Pulmonary artery endothelial cell (primary cell): ENCODE measurements at places on chromosomes 16 and 17.
A peak's percentile ranks its signal among the peaks of the same experiment; 100 is the strongest.

DNA sequence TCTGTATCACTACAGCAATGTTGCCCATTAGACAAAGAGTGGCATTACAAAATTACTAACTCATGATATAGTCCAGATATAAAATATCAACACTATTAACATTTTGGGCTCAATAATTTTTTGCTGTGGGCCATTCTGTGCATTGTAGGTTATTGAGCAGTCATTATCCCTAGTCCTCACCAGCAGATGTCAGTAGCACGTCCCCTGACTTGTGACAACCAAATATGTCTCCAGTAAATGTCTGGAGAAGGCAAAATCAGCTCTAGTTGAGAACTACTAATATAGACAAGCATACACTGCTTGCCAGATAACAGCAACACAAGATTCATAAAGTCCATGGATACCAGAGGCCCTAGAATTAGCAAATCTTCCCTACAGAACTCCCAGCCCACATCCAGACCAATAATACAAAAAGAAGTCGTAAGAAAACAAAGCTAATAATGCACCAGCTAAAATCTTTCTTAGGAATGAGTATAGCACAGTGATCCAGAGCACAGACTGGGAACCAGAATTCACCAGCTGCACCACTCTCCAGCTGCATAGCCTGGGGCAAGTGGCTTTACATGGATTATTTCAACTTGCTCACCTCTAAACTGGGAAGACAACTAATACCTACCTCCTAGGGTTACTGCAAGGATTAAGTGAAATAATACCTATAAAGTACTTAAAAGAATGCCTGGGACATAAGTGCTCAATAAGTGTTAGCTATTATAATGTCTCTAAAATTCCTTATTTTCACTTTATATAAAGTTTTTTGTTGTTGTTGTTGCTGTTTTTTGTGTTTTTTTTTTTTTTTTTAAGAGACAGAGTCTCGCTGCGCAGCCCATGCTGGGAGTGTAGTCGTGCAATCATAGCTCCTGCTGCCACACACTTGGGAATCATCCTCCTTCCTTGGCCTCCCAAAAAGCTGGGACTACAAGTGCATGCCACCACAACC is 23.7 kb downstream of the HELZ start:
- DNase-seq: peak; percentile 15

DNA sequence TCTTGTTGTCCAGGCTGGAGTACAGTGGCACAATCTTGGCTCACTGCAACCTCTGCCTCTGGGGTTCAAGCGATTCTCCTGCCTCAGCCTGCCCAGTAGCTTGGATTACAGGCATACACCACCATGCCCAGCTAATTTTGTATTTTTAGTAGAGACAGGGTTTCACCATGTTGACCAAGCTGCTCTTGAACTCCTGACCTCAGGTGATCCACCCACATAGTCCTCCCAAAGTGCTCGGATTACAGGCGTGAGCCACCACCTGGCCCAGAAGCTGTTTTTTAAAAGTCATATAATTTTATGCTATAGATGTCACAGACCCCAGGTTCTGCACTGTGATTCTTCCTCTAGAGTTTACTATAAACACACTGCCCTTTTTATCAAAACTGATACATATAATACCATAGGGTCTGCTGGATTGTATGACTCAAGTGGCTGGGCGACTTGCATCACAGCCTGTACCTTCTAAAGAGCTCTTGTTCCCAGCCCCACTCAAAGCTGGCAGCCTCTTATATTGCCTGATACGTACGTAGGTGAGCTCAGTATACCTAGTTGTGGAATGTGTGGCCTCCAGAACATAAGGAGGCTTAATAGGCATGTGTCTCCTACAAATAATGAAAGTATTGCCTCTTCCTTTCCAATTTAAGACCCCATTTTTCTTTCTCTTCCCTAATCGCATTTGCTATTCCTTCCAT is 295.8 kb downstream of the ZFHX3 start:
- no peak for DNase-seq

DNA sequence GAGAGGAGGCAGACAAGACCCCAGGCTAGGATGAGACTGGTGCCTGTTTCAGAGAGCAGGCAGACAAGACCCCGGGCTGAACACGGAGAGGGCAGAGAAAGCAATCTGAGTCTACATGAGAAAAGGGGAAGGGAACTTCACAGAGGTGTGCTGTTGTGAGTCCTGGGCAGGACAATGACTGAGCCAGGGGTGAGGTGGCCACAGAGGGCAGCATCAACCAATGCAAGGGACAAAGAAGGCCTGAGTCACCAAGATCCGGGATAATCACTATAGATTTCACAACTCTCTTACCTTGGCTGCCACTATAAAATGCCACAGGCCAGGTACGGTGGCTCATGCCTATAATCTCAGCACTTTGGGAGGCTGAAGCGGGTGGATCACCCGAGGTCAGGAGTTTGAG is 89.0 kb downstream of the SLC39A11 start:
- DNase-seq: no peak

DNA sequence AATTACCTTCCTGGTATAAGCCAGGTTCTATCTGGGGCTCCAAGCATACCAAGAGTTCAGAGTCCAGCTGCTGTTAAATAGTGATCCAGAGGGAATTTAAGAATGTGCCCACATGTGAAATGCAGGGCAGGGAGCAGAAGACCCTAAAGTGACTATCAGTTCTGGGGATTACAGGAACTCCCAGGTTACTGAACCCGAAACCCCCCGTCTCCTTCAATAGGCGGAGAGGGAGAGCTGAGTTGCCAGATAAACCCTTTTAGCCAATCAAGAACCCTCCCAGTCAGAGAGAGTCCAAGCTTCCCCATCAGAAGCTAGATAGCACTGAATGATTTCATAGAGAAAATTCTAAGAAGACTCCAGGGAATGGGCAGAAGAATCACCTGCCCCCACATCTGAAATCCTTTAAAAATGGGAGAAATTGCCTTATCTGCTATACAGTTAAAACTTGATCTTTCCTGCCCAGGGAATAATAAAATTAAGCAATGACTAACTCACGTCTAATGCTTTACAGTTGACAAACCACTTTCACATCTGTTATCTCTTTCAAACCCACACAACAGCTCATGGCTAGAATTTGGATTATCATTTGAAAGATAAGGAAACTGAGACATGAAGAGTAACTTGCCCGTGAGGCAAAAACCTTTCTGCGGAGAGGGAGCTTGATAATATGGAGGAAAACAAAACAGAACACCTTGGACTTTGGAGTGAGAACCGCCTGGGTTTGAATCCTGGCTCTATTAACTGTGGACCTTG is 10.2 kb downstream of the NOG start:
- DNase-seq: no peak

DNA sequence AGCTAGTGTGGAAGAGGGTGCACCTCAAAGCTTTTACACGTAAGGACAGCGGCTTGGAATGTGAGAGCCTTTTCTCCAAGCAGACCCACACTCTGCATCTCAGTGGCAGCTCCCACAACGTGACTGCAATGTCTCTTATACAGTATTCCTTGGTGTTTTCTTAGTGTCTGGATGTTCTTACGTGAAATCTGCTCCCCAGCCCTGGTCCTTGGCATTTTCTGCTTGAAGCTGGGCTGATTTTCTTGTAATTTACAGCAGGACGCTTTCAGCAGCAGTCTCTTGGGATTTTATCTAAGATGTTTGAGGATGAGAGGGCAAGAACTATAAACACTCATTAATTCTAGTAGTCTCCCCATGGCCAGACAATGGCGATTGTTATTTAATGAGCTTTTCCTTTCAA is 12.1 kb upstream of the POLR3E start:
- no peak for DNase-seq

DNA sequence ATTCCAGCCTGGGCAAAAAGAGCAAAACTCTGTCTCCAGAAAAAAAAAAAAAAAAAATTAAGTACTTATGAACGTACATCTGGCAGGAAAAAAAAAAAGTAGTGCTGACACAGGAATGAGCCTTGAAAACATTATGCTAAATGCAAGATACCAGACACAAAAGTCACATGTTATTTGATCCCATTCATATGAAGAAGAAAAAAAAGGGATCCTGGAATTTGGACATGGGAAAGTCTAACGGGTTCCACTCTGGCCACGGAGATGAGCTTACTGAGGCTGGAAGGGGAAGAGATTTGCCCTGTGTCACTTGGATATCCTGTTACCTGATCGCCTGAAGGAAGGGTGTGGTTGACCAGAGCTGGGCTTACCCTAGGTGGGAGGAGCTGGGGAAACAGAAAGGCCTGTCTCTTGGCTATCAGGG is 251.9 kb downstream of the PARN start:
- DNase-seq: no peak

GRCh38 chr17:81125573-81126081 is 39.7 kb upstream of the PVALEF start:
- no peak for DNase-seq

DNA sequence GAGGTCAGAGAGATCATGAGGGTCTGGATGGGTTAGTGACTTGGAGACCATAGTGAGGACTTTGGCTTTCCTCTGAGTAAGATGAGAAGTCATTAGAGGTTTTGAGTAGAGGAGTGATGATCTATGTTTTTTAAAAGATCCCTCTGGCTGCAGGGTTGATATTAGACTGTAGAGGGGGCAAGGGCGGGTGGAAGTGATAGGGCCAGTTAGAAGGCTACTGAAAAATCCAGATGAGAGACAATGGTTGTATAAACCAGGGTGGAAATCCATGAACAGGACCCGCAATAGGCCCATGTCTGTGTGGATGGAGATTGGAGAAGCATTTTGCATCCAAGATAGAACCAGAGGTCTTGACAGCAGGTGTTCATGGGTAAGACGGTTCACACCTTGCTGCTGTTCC is 9.8 kb downstream of the ITGAL start:
- DNase-seq: no peak

- DNase-seq: no peak
Measured at GRCh38 chr16:12420661-12421209, 383.0 kb downstream of the CPPED1 start.

GRCh38 chr17:70072546-70073309 is 2.3 kb upstream of the KCNJ16 start:
- DNase-seq: no peak

DNA sequence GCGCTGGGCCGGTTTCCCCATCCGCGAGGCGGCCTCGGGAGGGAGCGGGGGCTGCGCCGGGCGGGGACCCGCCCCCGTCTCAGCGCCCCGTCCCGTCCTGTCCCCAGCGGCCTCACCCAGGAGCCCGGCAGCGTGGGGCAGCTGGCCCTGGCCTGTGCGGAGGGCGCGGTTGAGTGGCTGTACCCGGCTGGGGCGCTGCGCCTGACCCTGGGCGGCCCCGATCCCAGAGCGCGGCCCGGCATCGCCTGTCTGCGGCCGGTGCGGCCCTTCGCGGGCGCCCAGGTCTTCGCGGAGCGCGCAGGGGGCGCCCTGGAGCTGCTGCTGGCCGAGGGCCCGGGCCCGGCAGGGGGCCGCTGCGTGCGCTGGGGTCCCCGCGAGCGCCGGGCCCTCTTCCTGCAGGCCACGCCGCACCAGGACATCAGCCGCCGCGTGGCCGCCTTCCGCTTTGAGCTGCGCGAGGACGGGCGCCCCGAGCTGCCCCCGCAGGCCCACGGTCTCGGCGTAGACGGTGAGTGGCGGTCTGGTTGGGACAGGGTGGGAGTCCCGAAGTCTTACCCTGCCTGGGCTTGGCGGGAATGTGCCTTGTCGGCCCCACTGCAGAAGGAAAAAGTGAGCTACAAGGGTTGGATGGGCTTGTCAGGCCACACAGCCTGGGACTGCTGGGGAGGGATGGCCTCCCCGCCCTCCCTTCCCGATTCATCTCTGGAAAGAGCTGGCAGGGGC is 720 bp downstream of the METRN start:
- no peak for DNase-seq

DNA sequence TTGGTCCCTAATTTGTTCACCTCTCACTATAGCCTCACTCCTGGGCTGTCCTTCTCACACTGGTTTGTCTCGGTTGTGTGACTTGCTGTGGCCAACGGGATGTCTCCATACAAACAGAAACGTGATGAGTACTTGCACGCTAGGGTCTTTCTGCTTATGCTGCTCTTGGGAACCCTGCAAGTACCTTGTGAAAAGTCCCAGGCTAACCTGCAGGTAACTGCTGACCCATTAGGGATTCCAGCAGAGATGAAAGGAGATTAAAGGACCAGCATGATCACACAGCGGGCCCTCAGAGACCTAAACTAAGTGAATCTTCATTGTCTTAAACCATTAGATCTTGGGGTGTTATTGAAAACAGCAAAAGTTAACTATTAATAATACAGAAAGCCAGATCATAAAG is 562.8 kb upstream of the GOT2 start:
- DNase-seq: no peak

DNA sequence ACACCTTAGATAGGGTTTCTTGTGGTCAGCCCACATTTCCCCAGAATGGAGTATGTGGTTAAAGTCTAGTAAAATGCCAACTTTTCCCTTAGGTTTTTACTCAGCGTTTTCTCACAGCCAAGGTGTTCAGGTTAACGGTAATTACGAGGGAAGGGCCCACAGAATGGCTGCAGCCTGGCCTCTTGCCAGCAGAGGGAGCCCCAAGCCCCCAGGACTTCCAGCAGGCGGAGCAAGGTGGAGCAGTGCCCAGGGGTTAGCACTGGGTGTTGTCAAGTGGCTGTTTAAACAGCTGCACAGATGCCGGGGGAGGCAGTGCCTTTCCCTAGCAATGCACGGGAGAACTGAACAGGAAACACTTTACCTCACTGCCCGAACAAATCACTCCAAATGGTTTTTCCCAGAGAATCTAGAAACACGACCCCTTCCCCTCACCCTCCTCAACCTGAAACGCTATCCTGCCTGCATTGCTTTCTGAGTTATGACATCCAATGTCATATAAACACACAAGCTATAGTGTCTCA is 6.6 kb downstream of the PHB1 start:
- no peak for DNase-seq

DNA sequence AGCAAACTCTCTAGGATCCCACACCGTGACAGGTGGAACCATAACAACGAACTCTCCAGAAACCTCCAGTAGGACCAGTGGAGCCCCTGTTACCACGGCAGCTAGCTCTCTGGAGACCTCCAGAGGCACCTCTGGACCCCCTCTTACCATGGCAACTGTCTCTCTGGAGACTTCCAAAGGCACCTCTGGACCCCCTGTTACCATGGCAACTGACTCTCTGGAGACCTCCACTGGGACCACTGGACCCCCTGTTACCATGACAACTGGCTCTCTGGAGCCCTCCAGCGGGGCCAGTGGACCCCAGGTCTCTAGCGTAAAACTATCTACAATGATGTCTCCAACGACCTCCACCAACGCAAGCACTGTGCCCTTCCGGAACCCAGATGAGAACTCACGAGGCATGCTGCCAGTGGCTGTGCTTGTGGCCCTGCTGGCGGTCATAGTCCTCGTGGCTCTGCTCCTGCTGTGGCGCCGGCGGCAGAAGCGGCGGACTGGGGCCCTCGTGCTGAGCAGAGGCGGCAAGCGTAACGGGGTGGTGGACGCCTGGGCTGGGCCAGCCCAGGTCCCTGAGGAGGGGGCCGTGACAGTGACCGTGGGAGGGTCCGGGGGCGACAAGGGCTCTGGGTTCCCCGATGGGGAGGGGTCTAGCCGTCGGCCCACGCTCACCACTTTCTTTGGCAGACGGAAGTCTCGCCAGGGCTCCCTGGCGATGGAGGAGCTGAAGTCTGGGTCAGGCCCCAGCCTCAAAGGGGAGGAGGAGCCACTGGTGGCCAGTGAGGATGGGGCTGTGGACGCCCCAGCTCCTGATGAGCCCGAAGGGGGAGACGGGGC is 1.3 kb downstream of the SPN start:
- no peak for DNase-seq
